ENCODE measurements at places on chromosomes 12 and 14.

DNA sequence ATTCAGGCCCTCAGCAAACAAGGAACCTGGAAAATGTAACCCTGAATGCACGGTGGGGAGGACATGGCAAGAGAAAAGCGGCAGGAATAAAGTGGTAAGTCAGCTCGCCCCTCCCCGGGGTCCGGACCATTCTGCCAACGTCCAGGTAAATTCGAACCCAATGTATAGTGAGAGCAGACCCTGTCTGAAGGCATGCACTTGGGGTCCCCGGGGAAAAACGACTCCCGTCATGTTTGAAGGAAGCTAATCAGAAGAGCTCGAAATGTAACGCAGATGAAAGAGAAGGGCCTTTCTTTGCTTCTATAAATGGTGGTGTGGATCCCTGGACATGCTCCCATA is 193 bp downstream of the ACACB start:
- no peak for DNase-seq

- no peak for DNase-seq
Measured at GRCh38 chr12:92556141-92556540, 146.6 kb upstream of the PLEKHG7 start.

GRCh38 chr12:53234271-53234914 is 2.4 kb upstream of the RARG start:
- DNase-seq: no peak

DNA sequence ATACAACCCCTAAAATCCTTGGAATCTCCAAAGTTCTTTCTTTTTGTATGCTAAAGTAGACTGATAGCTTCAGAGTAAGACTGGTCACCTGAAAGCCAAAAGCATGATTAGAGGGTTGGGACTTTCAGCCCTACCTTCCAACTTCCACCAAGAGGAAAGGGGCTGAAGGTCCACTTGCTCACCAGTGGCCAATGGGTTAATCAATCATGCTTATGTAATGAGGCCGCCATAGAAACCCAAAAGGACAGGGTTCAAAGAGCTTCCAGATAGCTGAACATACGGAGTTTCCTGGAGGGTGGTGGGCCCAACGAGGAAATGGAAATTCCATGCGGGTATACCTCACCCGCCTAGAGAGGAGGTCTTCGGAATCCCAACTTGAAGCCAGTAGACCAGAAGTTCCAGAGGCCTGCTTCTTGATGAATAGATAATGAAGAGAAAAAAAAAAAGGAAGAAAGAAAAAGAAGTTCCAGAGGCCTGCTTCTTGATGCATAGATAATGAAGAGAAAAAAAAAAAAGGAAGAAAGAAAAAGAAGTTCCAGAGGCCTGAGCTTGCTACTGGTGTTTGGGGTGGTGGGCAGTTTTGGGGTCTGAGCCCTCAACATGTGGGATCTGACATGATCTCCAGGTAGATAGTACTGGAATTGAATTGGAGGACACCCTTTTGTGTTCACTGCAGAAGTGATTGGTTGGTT is 11.2 kb upstream of the BTG1 start:
- DNase-seq: no peak

- no peak for DNase-seq
Measured at GRCh38 chr14:83873669-83874068, 1656.3 kb upstream of the FLRT2 start.

DNA sequence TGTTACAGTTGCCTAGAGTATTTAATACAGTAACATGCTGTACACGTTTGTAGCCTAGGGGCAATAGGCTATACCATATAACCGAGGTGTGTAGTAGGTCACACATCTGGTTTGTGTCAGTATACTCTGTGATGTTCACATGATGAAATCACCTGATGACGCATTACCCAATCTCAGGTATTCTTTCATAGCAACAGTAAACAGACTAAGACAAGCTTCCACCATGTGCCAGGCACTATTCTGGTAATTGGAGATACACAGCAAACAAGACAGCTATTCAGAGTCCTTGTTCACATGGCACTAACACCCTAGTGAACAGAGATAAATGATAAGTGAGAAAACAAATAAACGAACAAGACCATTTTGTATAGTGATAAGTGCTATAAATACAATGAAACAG is 3.8 kb upstream of the PDE3A start:
- DNase-seq: no peak

DNA sequence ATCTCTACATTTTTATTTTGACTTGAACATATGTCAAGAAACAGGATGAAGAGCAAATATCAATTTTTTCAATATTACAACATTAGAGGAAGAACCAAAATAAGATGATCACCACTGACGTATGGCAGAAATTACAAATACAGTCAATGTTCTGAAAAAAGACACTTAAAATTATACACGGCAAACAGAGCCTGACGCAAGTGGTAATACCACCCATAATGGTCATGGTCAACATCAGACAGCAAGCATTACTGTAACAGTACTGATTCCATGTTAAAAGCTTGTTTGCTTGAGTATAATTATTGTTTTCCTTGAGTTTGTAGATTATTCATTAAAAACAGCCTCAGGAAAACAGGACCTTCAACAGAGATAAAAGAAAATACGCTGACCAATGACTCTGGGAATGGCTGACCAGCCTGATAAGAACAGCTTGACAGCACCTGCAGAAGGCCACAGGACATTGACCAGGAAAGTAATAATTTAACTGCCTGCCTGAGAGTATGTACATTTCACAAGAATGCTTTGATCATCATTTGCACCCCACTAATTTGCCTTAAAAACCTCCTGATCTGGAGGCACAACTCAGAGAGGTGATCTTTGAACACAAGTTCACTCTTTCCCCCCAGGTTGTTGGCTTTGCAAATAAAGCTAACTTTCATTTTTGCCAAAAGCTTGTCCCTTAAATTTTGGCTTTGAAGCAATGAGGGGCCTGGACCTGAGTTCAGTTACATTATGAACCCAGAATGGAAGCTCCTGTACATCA is 187.3 kb downstream of the IPO8 start:
- DNase-seq: no peak

DNA sequence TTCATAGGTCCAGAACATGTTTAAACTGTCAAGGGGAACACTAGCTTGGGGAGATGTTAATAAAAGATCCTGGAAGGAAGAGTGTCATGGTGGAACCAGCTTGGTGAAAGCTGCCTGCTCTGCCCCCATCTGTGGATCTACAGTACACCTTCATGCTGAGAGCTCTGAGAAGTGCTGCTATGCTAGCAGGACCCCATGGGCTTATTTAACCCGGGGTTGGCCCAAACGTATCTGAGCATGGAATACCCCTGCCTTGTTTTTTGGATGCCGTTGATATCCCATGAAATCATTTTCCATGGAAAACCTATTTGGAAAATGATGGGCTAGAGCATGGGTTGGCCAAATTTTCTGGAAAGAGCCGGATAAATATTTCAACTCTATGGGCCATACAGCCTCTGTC is 14.2 kb downstream of the UBE3B start:
- no peak for DNase-seq

GRCh38 chr12:122853582-122854245 is 18.5 kb downstream of the HIP1R start:
- no peak for DNase-seq

GRCh38 chr12:50187084-50187900 is 20.1 kb upstream of the CERS5 start:
- no peak for DNase-seq
